ENCODE measurements at places on chromosomes 1 and 21.
A peak's percentile ranks its signal among the peaks of the same experiment; 100 is the strongest.

DNA sequence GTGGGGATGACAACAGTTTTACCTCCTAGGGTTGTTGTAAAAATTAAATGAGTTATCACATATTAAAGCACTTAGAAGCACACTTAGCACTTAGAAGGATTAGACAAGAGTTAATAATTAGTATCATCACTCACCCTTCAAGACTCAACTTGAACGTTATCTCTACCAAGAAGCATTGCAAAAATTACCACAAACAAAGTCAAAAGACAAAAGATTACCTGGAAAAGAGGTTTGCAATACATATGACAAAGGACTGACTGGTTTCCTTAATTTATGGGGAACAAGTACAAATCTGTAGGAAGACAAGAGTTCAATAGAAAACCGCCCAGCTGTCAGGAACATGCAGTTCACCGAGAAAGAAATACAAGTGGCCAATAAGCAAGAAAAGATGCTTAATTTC, 93.3 kb upstream of the ATP1A1 start:
- no peak for DNase-seq

- DNase-seq: no peak
Observed at GRCh38 chr21:31220575-31220974, 123.5 kb downstream of the TIAM1 start.

DNA sequence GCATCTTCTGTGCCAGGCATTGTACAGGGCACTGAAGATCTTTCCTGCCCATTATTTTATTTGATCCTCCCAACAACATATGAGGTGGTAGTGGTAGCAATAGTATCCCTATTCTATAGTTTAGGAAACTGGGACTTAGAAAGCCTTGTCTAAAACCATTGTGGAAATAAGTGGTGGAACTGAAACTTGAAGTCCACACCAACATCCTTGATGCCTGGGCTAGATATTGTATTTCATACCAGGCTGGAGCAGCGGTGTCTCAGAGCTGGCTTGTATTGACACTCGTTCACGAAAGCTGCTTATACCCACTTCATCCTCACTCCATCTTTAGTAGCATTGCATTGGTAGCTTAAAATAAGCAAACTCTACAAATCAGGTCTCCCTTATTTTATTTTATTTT, 9.7 kb upstream of the CTSS start:
- DNase-seq: no peak

GRCh38 chr1:151472856-151473731, 13.8 kb upstream of the POGZ start:
- no peak for DNase-seq

GRCh38 chr1:183607322-183607980, 17.2 kb upstream of the NCF2 start:
- DNase-seq: no peak

GRCh38 chr1:219173434-219173757, 282 bp upstream of the LYPLAL1 start:
- no peak for DNase-seq

DNA sequence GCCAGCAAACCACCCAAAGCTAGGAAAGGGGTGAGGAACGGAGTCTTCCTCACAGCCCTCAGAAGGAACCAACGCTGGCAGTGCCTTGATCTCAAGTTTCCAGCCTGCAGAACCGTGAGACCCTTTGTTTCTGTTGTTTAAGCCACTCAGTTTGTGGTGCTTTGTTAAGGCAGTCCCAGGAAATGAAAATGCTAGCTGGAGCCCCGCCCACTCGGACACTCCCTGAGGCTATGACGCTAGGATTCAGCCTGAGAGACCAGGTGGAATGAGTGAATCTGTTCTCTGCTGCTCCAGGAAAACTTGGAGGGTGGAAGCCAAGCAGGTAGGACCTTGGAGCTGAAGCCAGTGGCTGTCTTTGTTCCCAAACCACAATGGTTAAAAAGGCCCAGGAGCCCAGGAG, 196.5 kb upstream of the POU3F1 start:
- no peak for DNase-seq

GRCh38 chr1:228215663-228216116, 7.8 kb downstream of the OBSCN start:
- DNase-seq: no peak

DNA sequence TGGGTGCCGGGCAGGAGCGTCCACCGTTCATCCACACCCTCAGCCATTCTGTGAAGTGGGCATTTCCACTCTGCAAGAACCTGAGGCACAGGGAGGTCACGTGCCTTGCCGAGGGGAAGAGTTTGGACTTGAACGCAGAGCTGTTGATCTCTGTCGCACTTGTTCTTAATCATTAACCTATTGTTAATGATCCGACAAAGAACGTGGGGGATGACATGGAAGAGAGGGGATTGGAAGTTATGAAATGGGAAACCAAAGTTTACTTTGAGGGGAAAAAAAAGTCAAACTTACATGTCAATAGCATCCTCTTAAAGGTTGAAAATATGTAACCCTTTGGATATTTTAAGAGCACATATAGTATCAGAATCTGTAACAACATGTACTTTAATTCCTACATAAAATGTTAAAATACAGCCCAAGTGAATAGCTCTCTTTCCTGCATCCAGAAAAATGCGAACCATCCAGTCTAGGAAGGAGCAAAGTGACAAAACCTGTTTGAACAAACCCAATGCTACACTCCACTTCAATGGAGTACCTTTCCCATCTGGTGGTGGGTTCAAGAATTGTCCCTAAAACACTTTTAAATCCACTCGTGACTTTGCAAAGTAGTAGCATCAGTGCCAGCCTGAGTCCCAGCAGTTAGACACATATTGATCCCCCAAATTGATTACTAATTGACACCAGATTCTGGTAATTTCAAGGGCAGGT, 75.5 kb downstream of the SETD4 start:
- no peak for DNase-seq

GRCh38 chr1:214547747-214548146, 3.7 kb downstream of the PTPN14 start:
- no peak for DNase-seq

DNA sequence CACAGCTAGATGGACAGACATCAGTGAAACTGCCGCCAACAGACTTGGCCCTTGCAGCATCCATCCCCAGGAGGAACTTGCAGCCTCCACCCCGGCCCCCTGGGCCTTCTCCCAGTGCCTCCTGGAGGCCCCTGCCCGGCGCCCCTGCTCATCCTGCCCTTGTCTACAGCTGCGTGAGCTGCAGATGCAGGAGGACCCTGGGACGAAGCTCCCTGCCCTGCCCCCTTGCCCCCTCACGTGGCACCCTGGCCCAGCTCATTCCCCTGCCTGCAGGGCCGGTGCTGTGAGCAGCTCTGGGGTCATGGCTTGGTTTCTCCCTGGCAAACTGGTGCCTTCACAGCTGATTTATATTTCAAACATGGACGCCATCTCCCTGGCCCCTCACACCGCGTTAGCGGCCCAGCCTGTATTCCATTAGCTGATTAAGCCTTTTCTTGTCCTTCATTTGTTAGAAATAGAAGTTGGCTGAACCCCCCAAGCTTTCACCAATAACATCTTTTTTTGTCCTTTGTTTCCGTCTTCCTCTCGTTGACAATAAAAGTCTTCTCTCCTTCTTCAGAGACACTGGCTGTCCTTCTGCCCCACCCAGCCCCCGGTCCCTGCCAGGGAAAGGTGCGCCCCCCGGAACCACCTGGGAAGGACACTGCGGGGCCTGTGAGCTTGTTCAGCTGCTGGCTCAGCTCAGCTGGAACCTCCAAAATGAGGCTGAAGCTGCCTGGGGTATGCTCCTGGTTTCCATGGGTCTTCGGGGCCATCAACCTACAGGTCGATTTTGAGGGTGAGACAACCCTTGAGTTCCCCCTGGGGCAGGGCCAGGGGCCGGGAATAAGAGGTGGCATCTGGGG, 34.0 kb upstream of the SLC19A1 start:
- DNase-seq: no peak

DNA sequence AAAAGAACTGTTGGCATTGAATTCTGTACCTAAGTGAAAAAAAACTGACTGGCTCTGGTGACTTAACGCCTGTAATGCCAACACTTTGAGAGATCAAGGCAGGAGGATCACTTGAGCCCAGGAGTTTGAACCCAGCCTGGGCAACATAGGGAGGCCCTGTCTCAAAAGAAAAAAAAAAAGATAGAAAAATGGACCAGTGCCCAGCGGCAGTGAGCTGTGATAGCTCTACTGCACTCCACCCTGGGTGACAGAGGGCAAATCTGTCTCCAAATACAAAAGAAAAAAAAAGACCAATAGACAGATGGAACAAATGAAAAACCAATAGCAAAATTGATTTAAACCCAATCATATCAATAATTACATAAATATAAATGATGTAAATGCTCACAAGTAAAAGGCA, 674 bp upstream of the AKR7A3 start:
- no peak for DNase-seq

DNA sequence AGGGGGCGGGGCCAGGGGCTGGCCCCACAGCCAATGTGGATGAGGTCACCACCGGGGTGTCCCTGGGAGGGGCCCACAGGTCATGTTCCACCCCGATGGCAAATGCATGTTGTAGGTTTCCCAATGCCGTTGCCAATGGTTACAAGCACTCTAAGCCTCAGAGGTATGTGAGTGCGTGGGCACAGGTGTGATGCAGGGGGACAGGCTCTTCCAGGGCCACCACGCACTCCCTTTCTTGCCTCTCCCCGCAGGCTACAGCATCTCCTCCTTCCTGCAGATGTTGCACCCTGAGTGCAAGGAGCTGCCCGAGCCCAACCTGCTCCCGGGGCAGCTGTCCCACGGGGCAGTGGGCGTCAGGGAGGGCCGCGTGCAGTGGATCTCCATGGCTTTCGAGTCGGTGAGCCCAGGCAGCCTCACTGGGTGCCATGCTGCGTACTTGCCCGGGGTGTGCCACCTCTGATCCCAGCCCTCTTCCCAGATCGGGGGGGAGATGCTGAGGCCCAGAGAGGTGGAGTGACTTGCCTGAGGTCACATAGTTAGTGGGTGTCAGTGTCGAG, 52.4 kb downstream of the DISP3 start:
- no peak for DNase-seq

- DNase-seq: peak; percentile 50
Observed at GRCh38 chr1:160675641-160676410, 29.0 kb upstream of the SLAMF1 start.

DNA sequence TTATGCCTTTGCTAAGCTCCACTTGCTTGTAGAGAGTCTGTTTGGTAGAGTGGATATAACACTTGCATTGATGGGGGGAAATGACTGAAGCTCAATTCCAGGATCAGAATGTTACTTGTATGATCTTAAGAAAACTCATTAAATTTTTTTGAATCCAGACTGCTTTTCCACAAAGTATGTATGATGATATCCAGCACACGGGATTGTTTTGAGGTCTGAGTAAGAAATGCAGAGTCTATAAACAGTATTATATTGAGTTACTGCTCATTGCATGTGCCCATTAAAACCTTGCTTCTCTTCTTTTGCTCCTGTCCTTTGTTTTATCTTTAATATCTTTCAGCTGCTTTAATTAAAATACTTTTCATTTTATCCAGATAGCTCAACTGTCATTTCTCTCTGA, 570.4 kb upstream of the ZRANB2 start:
- no peak for DNase-seq

GRCh38 chr21:46221664-46222435, 6.7 kb downstream of the LSS start:
- DNase-seq: no peak

- no peak for DNase-seq
Observed at GRCh38 chr21:16007943-16008342, 278.2 kb downstream of the USP25 start.

DNA sequence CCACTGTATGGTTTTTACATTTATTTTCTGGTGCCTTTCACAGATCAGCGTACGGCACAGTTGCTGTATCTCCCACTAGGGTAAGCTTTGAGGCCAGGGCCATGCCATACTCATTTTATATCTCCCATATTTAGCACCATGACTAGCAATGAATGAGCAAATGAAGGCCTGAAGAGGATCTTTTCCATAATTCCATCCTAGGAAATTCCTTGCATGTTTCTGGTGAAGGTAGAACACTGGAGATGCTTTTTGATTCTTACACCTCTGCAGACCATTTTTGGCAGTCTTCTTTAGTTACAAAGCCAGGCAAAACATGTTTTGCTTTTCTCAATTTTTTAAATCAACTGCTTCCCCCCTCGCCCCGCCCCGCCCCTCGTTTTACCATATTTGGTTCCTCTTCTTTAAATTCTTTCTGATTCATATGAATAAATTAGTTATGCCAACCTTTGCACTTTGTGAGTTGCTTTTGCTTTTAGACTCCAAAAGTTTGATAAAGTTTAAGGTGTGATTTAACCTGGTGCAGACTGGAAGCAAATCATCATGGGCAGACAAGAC, 78.9 kb upstream of the AK4 start:
- no peak for DNase-seq

DNA sequence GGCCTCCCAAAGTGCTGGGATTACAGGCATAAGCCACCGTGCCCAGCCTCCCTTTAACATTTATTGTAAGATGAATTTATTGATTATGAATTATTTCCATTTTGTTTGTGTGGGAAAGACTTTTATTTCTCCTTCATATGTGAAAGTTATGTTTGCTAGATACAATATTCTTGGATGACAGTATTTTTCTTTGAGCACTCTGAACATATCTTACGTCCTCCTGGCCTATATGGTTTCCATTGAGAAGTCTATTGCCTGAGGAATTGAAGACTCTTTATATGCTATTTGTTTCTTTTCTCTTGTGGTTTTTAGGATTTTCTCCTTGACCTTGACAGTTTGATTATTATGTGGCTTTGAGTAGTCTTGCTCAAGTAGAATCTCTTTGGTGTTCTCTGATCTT, 26.8 kb upstream of the HLX start:
- DNase-seq: no peak

DNA sequence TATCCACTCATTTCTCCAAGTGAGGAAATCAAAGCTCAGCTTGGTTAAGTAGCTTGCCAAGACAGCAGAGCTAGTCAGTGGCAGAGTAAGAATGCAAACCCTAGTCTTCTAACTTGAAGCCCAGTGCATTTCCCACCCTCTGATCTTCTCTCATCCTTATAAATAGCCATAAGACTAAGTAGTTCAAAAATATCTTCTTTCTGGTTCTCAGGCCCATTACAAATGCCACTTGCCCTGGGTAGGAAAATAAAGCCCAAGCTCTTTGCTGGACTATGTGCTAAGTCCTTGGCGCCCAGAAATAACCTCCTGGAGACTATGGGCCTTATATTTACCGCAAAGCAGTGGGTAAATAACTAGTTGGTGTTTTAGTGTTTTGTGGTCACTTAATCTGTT, 505.8 kb downstream of the PLPP3 start:
- DNase-seq: no peak

DNA sequence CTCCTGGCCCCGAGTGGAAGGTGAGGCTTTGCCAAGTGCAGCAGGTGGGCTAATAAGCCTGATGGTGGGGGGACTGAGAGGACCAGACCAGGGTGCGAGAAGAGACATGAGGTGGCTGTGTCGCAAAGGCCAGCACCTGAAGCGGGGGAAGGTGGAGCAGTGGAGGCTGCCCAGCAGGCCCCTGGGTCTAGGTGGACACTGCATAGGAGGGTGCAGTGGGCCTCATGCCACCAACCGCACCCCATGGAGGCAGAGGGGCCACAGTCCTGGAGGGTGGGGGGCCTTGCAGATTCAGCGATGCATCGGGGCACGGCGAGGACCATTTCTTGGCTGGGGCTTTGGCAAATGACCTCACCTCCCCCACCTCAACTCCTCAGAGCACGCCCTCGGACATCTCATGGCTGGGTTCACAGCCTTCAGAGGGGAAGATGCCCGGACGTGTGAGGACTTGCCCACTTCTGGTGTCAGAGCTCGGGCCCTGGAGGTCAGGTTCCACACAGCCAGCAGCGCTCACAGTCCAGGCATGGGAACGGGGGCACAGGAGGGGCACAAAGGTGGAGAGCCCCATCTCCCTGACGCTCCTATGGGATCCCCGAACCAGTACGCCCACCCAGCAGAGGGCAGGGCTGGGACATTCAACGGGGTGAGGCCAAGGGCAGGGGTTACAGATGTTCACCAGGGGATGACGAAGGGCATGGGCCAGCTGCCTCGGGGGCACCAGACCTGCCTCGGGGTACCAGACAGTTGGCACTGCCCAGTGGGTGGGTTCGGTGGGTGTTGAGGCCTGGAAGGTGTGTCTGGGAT, 35.4 kb downstream of the UBE2G2 start:
- DNase-seq: no peak

Data from stimulated activated CD8-positive, alpha-beta memory T cell treated with anti-CD3 and anti-CD28 coated beads, Interleukin-4, amount 100 ng/mL, for 1 hour (primary cell).